Thoracic aorta (tissue), 2 donors: ENCODE measurements at places on chromosomes 7 and 10. TPM values are rescaled to one million over a fixed set of nuclear protein-coding genes. Genes with fewer than 3 reads are reported as not detected.

ZNF727 gene
- total RNA-seq, result 5.0 TPM

HMX3 gene
- total RNA-seq, result not detected

DNAJC30 gene
- total RNA-seq, result 7.8 TPM

PARP12 gene
- total RNA-seq, result 53.1 TPM

HOXA10 gene
- not detected for total RNA-seq

FGL2 gene
- total RNA-seq, result 242 TPM

CHCHD3 gene
- total RNA-seq, result 36.1 TPM

PCGF6 gene
- 13.8 TPM for total RNA-seq

ZNF800 gene
- 43.6 TPM for total RNA-seq

SSMEM1 gene
- total RNA-seq, result not detected

MMD2 gene
- not detected for total RNA-seq

CYCS gene
- 29.7 TPM for total RNA-seq

VPS37D gene
- 0.92 TPM for total RNA-seq

MYOZ1 gene
- 5.9 TPM for total RNA-seq

SORCS1 gene
- total RNA-seq, result 0.27 TPM

RBM17 gene
- 65.0 TPM for total RNA-seq

ITPRID1 gene
- total RNA-seq, result not detected
